ENCODE measurements at places on chromosomes 1 and 21.
A peak's percentile ranks its signal among the peaks of the same experiment; 100 is the strongest.

GRCh38 chr1:226125831-226126230 is 60.7 kb downstream of the ACBD3 start:
- no peak overlapping the region for H3K27ac ChIP-seq
- H3K4me3 ChIP-seq, result no peak overlapping the region
- no peaks in the 10 kb centered on the region for H3K36me3 ChIP-seq
- H3K4me1 ChIP-seq, result peaks cover 20% of the 10 kb centered on the region
- no peak for DNase-seq

- DNase-seq, result no peak
- H3K27ac ChIP-seq, result no peak overlapping the region
- no peaks in the 10 kb centered on the region for H3K4me1 ChIP-seq
- no peak overlapping the region for H3K4me3 ChIP-seq
- no peaks in the 10 kb centered on the region for H3K36me3 ChIP-seq
- H3K27me3 ChIP-seq, result no peaks in the 10 kb centered on the region
Measured at GRCh38 chr21:35268261-35268660, 219.2 kb upstream of the RUNX1 start.

- H3K27ac ChIP-seq, result no peak overlapping the region
- no peak overlapping the region for H3K4me3 ChIP-seq
- H3K36me3 ChIP-seq, result peaks cover 5% of the 10 kb centered on the region
- no peaks in the 10 kb centered on the region for H3K4me1 ChIP-seq
- no peak for DNase-seq
Measured at GRCh38 chr1:245843101-245843500, 664.0 kb downstream of the SMYD3 start.

- H3K36me3 ChIP-seq, result no peaks in the 10 kb centered on the region
- peaks cover 3% of the 10 kb centered on the region for H3K4me1 ChIP-seq
- H3K27ac ChIP-seq, result no peak overlapping the region
- DNase-seq, result no peak
- no peaks in the 10 kb centered on the region for H3K27me3 ChIP-seq
- no peak overlapping the region for H3K4me3 ChIP-seq
Measured at GRCh38 chr1:53470155-53470554, 11.0 kb downstream of the DMRTB1 start.

- no peak within 1 kb of the TSS for H3K4me3 ChIP-seq
- H3K4me1 ChIP-seq, result peaks cover 6% of the 10 kb centered on the region
- peaks cover 17% of the 10 kb centered on the region for H3K27me3 ChIP-seq
- no peak for DNase-seq
Measured at GRCh38 chr1:103108376-103109150, at the start of gene COL11A1. Gene COL11A1, minus strand, starts transcription at chr1:103108522. Its CDS starts 344 bp downstream, at chr1:103108178.

DNA sequence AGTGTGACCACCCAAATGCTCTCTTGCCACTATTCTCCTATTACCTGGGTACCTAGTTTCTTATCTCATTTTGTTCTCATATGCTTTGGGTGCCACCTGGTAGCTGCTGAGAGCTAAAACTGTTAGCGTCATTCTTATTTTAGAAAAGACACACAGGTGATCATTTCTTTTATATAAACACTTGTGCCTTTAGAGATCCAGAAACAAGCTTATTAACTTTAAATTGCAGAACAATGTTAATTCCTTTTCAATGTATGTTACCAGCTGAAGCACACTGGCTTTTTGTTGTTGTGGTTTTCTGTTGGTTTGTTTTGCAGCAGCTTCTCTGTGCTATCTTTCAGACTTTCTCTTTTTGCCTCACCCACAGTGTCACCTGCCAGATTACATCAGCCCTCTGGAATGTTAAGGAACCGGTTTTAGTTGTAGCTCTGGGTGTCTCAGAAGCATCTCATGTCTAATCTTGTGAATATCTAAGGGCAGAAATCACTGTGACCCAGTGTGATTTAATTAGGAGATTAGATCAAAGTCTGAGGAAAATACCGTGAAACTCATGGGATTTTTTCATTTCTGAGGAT is 43.4 kb upstream of the SLC19A2 start:
- H3K27ac ChIP-seq, result no peak overlapping the region
- H3K36me3 ChIP-seq, result peaks cover 73% of the 10 kb centered on the region
- H3K4me1 ChIP-seq, result peaks cover 9% of the 10 kb centered on the region

- H3K27ac ChIP-seq, result no peak overlapping the region
- H3K27me3 ChIP-seq, result peaks cover 9% of the 10 kb centered on the region
- no peaks in the 10 kb centered on the region for H3K36me3 ChIP-seq
Measured at GRCh38 chr1:9490605-9491339, 48.5 kb upstream of the SLC25A33 start.

- no peak overlapping the region for H3K27ac ChIP-seq
- no peaks in the 10 kb centered on the region for H3K27me3 ChIP-seq
- DNase-seq, result no peak
Measured at GRCh38 chr1:169240449-169241232, 127.0 kb downstream of the NME7 start.

GRCh38 chr1:233252441-233252840 is 43.1 kb downstream of the PCNX2 start:
- no peak for DNase-seq
- H3K27me3 ChIP-seq, result no peaks in the 10 kb centered on the region

GRCh38 chr1:26177182-26177684 is at the start of gene CNKSR1:
Gene CNKSR1, plus strand, starts transcription at chr1:26177491. Its CDS starts 57 bp downstream, at chr1:26177548.
- no peak for DNase-seq
- no peaks in the 10 kb centered on the region for H3K27me3 ChIP-seq
- peaks cover 1% of the 10 kb centered on the region for H3K36me3 ChIP-seq
- no peak within 1 kb of the TSS for H3K4me3 ChIP-seq
- no peak within 1 kb of the TSS for H3K27ac ChIP-seq

GRCh38 chr1:55213151-55213884 is 1.8 kb downstream of the USP24 start:
- no peaks in the 10 kb centered on the region for H3K27me3 ChIP-seq
- peaks cover 20% of the 10 kb centered on the region for H3K36me3 ChIP-seq
- peak overlapping the region; percentile 83 for H3K4me3 ChIP-seq
- peaks cover 63% of the 10 kb centered on the region for H3K4me1 ChIP-seq
- H3K27ac ChIP-seq, result peak overlapping the region; percentile 86

DNA sequence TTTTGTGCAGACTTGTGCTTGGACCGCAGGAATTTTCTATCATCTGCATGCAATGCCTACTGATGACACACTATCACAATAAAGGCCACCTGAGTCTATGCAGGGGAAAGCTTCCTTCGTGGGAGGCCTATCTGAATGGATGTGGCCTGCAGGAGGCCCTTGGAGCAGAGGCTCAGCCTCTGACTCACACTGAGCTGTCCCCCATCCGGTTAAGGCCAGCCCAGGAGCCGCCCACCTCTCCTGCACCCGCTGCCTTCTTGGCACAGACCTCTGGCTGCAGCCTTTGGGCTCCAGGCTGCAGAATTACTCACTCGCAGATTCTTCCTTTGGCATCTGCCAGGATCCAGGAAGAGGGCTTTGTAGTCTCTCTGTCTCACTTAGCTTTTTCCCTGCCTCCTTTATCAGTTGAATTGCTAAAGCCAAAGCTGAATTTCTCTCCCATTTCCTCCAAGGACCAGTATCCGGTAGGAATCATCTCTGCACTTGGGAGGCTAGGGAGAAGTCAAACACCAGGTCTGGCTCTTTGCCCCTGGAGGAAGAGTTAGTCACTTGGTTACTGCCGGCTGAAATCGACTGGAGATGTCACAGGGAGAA is 65.1 kb upstream of the JUN start:
- no peak overlapping the region for H3K27ac ChIP-seq
- no peak overlapping the region for H3K4me3 ChIP-seq
- H3K27me3 ChIP-seq, result no peaks in the 10 kb centered on the region
- H3K4me1 ChIP-seq, result no peaks in the 10 kb centered on the region
- no peaks in the 10 kb centered on the region for H3K36me3 ChIP-seq

- no peak overlapping the region for H3K27ac ChIP-seq
- H3K36me3 ChIP-seq, result no peaks in the 10 kb centered on the region
- H3K27me3 ChIP-seq, result peaks cover 20% of the 10 kb centered on the region
- peaks cover 7% of the 10 kb centered on the region for H3K4me1 ChIP-seq
- peak overlapping the region; percentile 76 for H3K4me3 ChIP-seq
- DNase-seq, result peak; percentile 19
Measured at GRCh38 chr1:228378873-228379460, 27.7 kb downstream of the TRIM11 start.

DNA sequence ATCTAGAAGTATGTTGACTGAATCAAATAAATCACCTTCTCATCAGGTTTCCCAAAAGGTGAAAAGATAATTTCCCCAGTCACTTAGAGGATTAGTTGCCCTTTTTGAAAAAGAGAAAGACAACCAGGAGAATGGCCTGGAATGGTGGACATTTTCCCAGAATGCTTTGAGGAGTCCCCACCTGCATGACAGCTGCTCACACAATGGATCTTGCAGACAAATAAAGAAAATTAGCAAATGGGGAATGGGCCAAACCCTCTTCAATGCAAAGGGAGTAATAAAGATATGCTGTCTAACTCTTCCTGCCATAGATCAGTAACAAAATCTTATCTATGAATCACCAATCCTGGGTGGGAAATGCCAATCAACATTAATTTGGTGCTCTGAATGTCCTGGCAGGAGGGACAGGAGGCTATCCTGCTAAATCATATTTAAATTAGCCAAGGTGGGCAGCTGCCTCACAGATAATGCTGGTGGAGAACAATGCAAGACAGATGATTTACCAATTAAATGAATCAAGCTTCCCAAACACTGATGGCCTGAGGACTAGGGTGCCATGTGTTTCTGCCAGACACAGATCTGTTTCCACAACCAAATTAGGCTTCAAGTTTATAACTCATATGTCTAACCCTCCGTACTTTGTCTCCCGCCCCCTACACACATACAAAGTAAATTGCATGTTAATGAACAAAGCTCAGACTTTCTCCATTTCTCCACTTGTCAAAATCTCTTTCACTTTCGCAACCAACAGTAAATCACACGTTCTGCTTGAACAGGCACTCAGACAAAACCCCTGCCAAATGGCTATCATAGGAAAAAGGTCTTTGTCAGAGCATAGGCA is 488.0 kb upstream of the PLXNA2 start:
- DNase-seq, result no peak
- H3K27ac ChIP-seq, result no peak overlapping the region

- no peak for DNase-seq
- no peak overlapping the region for H3K4me3 ChIP-seq
- H3K27me3 ChIP-seq, result no peaks in the 10 kb centered on the region
- H3K27ac ChIP-seq, result no peak overlapping the region
- no peaks in the 10 kb centered on the region for H3K4me1 ChIP-seq
Measured at GRCh38 chr1:160407839-160408801, 7.8 kb downstream of the VANGL2 start.

DNA sequence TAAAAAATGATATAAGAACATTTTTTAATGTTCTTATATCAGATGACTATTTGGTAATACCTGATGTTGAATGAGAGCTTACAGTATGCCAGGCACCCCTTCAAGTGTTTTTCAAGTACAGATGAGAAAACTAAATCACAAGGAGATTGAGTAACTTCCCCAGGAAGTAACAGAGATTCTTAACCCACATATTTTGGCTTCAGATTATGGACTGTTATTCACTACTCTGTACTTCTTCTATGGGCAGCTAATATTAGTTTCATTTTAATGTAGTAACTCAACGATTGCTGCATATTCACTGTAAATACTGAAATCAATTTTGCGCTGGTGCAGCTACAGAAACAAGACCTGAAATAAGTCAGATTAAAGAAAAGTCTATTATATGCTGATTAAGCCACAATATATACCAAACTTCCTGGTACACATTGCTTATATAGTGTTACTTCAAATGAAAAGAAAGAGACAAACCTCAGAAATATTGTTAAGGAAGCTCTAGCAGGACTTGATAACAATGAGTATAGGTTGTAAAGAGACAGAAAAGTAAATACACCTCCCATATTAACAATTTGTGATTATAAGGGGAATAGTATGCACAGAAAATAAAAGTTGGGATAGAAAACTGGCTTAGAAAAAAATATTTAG is 19.7 kb downstream of the DPYD start:
- no peak for DNase-seq
- H3K36me3 ChIP-seq, result peaks cover 15% of the 10 kb centered on the region
- H3K4me1 ChIP-seq, result peaks cover 54% of the 10 kb centered on the region
- no peaks in the 10 kb centered on the region for H3K27me3 ChIP-seq
- H3K4me3 ChIP-seq, result no peak overlapping the region

- H3K4me1 ChIP-seq, result peaks cover 2% of the 10 kb centered on the region
- H3K36me3 ChIP-seq, result no peaks in the 10 kb centered on the region
- no peak for DNase-seq
- no peaks in the 10 kb centered on the region for H3K27me3 ChIP-seq
Measured at GRCh38 chr1:46221749-46222148, 18.6 kb downstream of the LURAP1 start.

- no peak overlapping the region for H3K27ac ChIP-seq
- no peaks in the 10 kb centered on the region for H3K27me3 ChIP-seq
- no peak for DNase-seq
- no peaks in the 10 kb centered on the region for H3K4me1 ChIP-seq
- H3K4me3 ChIP-seq, result no peak overlapping the region
- no peaks in the 10 kb centered on the region for H3K36me3 ChIP-seq
Measured at GRCh38 chr1:162678439-162678838, 46.2 kb downstream of the DDR2 start.

- peak overlapping the region; percentile 87 for H3K27ac ChIP-seq
- H3K4me3 ChIP-seq, result no peak overlapping the region
- peaks cover 67% of the 10 kb centered on the region for H3K36me3 ChIP-seq
- no peaks in the 10 kb centered on the region for H3K27me3 ChIP-seq
Measured at GRCh38 chr1:235697508-235697907, 47.9 kb upstream of the GNG4 start.

DNA sequence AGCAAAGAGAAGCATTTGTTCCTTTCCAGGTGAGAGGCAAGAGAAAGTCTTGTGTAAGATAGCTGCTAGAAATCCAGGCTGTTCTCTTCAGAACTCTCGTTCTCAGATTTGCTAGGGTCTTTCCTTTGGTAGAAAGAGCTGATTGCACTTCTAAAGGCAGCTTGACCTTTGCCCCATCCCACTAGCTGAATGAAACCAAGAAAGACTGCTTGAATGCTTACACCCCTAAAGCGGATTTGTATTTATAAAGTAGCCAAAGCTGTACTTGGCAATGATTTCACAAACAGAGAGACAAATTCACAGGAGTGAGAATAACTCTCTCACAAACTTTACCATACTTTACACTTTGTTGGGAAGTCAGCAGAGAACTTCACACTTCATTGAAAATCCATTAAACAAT is 424.1 kb downstream of the TTLL7 start:
- no peaks in the 10 kb centered on the region for H3K36me3 ChIP-seq
- no peak overlapping the region for H3K27ac ChIP-seq
- H3K27me3 ChIP-seq, result no peaks in the 10 kb centered on the region
- H3K4me1 ChIP-seq, result no peaks in the 10 kb centered on the region

GRCh38 chr1:226800763-226801380 is 61.8 kb upstream of the ITPKB start:
- H3K27me3 ChIP-seq, result no peaks in the 10 kb centered on the region
- H3K27ac ChIP-seq, result no peak overlapping the region
- peaks cover 43% of the 10 kb centered on the region for H3K4me1 ChIP-seq

DNA sequence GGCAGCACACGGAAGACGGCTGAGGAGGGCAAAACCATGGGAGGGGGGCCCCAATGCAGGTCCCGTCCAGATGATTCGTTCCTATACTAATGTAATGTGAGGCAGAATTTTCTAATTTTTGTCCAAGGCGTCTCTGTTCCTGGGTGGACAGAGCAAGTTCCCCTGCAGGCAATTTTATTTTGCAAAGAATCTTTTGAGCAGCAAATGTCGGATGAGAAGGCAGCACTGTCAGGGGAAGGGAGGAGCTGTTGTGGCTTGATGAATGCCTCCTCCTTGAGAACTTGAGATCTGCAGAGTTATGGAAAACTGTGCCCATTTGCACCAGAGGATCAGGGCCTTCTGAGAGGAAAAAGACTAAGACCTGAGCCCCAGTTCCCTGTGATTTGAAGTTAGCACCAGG is 17.3 kb downstream of the SLC1A7 start:
- DNase-seq, result no peak
- no peaks in the 10 kb centered on the region for H3K4me1 ChIP-seq
- H3K27me3 ChIP-seq, result no peaks in the 10 kb centered on the region
- no peak overlapping the region for H3K4me3 ChIP-seq
